ENCODE measurements at places on chromosomes 16 and 17.

- DNase-seq: no peak
Observed at GRCh38 chr16:81237282-81237681, 1.2 kb upstream of the BCO1 start.

GRCh38 chr16:48317614-48318315 lies 67.4 kb downstream of the SIAH1 start:
- DNase-seq: no peak

DNA sequence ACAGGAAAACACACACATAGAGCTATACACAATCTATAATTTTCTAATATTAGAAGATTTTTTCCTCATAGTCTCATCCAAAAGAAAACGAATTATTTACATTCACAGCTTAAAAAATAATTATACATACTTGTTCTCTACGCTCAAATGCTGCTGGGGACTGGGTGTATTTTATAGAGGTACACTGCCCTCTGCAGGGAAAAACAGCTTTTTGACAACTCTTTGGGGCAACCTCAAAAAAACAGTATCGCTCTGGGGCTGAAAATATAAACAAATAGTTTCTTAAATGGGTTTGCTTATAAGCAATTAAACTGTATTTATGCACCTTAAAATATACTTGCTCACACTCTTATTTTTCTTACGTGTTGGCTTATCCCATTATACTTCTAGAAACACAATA lies 261.8 kb upstream of the PSMD7 start:
- no peak for DNase-seq

GRCh38 chr17:44398692-44399691 lies 9.5 kb upstream of the ITGA2B start:
- DNase-seq: no peak

DNA sequence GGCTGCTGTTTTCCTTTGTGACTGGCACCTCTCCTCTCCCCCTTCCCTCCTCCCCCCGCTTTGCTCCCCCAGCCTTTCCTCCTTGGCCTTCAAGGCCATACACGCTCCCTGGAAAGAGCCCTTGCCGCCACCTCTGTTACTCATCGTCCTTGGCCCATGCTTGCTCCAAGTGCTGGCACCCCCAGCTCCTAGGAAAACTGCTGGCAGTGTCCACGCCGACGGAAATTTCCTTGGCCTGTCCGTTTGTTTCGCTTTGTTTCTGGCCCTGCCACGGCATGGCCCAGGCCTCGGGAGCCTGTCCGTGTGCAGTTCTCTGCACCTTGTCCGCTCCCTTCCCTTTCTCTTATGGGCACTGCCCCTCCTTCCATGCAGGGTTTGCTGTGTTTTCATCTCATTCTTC lies 18.0 kb downstream of the CA5A start:
- no peak for DNase-seq

Measured in CD8-positive, alpha-beta memory T cell (primary cell).